HL-60 (cell line): ENCODE measurements at places on chromosomes 2 and 18.
A peak's percentile ranks its signal among the peaks of the same experiment; 100 is the strongest.

- DNase-seq, result peak; percentile 10
Measured at GRCh38 chr2:86330001-86330400, 7.4 kb downstream of the REEP1 start.

GRCh38 chr18:48839819-48840490, 110.8 kb downstream of the SMAD7 start:
- DNase-seq, result no peak

GRCh38 chr18:1452821-1453220, 548.1 kb downstream of the ADCYAP1 start:
- no peak for DNase-seq

- no peak for DNase-seq
Measured at GRCh38 chr2:3243804-3244203, 133.8 kb downstream of the EIPR1 start.

DNA sequence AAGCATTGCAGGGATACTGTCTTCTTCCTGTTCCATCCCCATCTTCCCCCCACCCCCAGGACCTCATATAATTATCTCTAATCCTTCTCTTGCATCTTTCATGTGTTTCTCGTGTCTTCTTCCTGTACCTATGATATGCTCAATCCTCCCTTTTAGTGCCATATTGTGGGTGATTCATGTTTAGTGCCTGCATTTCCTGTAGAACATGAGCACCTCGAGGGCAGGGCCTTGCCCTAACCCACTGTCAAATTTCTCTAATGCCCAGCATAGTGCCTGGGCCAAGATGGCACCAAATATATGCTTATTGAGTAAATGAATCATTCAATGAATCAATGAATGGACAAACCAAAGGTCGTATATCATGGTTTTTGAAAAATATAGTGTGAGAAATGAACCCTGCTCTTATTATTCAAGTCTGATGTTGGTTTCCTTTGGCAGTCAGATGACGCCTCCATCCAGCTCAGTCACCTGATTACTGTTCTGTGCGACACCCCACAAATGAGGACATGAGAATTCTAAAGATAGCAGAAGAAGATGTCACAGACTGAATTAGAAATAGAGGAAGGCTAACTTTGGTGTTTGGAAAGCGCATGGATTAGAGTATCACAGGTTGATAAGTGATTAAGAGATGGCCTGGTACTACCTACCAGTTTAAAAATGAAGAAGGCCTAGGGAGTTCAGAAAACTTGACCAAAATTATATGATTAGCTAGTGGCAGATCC, 278.4 kb downstream of the PRKCE start:
- DNase-seq, result no peak

- no peak for DNase-seq
Measured at GRCh38 chr2:103005393-103005792, 243.6 kb downstream of the TMEM182 start.

- no peak for DNase-seq
Measured at GRCh38 chr2:235640926-235641723, 147.3 kb downstream of the AGAP1 start.

- DNase-seq, result no peak
Measured at GRCh38 chr18:36420826-36421225, 123.3 kb downstream of the FHOD3 start.

DNA sequence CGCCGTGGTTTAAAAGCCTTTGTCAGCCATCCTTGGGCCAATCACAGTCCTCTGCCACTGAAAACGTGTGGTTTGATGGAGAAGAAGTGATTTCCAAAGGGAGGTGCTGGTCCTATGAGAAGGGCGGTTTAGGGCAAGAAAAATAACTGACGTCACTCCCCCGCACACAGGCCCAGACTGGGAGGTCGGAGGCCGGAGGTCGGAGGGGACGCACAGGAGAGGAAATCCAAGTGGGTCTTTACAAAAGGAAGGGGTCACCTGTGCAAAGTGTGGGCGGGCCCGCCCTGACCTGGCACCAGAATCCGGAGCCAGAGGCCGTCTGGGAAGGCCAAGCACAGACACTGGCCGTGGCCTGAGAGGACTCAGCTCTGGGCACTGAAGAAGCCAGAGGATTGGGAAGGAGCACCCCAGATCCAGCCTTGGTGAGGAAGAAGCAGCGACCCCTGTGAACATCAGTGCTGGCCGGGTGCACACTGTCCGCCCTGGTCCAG, 18.0 kb upstream of the KCNG2 start:
- DNase-seq, result no peak

DNA sequence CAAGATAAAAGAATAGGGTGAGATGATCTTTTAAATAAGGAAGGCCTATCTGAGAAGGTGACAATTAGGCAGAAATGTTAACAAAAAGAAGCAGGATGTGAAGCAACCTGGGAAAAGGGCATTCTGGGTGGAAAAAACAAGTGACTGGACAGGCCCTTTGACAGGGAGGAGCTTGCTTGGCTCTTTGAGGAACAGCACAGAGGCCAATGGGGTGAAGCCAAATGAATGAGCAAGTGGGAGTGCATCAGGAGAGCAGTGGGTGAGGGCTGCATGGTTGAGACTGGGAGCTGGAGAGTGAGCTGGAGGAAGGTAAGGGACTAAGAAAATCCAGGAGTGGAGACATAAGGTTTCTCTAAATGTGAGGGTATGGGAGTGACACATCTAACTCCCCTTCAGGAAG, 126.9 kb downstream of the TDRD15 start:
- DNase-seq, result no peak

DNA sequence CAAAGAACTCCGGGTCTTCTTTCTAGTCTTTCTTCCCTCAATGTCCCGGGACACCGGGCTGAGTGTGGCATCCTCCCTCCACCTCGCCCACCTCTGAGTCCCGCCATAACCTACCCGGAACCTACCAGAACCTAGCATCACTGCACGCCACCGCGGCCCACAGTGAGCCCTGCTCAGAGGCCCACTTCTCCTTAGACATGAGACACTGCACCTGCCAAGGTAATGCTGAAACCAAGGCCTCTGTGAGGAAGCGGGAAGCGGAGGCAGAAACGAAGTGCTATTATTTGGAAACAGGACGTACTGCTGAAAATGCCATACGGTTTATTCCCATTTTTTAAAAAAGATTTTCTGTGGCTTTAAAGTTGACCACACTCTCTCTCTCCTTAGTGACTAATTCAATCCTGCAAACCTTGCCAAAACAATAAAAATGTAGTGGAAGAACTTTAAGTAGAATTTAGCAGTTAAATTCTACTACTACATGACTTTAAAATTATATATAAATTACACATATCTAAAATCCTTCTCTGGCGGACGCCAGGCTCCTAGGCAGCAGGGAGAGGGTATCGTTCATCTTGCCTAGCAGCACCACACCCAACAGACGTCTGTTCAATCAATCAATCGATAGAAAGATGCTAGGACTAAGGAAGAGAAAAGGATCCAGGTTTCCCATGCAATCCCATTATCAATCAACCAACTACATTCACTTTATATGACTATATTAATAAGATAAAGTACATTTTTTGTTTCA, 82.0 kb downstream of the ZNF516 start:
- DNase-seq, result no peak

DNA sequence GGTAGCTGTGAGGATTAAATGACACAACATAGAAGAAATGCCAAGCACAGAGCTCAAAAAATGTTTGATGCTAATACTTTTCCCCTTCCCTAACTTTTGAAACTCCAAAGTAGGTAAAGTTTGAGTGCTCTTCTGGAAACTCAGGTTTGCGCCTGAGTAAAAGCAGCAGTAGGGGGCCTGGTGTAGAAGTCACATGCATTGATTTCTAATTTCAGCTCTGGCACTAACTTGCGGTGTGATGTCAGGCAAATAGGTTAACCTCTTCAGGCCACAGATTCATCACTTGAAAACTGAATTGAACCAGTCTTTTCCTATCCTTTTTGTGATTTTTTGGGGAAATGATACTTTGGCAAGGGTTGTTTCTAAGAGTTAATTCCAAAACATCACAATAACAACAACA, 27.2 kb downstream of the LHCGR start:
- no peak for DNase-seq

DNA sequence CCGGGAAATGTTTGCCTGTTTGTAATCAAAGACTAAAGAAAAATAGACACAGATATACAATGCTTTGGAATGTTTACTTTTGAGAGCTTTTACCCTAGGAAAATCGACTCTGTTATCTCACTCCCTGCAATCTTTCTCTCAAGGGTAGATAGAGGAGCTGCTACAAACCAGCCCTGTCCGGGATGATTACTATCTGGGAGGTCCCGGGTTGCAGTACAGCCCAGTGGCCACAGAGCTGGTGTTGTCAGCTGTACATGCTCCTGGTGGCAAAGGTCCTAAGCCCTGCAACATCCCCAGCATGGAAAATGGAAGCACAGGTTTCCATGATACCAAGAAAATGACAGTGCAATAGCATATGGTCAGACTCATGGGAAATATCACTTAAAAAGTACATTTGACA, 570.5 kb upstream of the SOX11 start:
- no peak for DNase-seq

GRCh38 chr2:71995067-71995665, 152.5 kb downstream of the CYP26B1 start:
- no peak for DNase-seq

GRCh38 chr2:100992262-100992661, 9.8 kb upstream of the RPL31 start:
- peak; percentile 13 for DNase-seq

DNA sequence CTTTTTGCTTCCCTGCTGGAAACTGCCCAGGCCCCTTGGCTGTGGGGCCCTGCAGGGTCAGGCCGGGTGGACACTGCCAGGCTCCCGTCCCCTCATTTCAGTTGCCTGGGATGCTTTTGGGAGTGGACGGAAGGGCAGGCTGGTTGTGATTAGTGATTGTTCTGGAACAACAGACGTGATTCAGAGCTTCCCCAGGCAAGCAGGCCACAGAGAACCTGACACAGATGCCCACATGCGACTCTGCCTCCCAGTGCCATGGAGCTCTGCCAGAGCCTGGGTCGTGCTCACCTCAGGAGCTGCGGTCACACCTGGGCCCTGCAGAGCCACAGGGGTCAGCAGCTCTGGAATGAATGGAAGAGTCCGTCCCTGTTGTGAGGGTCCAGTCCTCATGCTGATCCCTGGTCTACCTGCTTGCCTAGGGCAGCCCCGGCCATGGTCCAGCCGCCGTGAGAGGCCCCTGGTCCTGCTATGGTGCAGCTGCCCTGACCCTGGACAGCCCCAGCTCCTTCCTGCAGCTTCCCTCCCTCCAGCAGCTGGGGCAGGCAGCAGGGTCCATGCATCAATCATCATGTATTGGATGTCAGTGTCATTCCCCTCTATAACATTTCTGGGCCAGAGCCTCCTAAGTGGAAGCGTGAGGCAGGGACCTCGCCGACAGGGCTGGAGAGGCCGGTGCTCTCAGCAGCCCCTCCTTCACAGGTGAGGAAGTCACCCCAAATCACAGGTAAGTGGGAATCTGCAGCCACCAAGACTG, 518.6 kb upstream of the MYT1L start:
- no peak for DNase-seq

DNA sequence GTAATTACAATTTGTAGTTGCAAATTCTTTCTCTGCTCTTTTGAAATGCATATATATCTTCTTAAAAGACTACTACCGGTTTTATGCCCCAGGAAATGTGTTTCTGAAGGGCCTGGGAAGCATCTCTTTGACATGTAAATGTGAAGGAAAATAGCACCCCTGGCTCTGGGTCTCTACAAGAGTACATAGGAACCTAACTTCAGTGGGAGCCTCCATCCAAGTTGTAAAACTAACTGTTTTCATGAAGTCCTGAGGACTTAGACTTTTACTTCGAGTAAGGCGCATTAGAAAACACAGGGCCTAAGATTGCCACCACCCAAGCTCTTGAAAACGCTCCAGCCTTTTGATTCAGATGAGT, 99.4 kb downstream of the CBLN2 start:
- DNase-seq, result no peak

- DNase-seq, result no peak
Measured at GRCh38 chr2:225893151-225893550, 493.6 kb downstream of the NYAP2 start.

DNA sequence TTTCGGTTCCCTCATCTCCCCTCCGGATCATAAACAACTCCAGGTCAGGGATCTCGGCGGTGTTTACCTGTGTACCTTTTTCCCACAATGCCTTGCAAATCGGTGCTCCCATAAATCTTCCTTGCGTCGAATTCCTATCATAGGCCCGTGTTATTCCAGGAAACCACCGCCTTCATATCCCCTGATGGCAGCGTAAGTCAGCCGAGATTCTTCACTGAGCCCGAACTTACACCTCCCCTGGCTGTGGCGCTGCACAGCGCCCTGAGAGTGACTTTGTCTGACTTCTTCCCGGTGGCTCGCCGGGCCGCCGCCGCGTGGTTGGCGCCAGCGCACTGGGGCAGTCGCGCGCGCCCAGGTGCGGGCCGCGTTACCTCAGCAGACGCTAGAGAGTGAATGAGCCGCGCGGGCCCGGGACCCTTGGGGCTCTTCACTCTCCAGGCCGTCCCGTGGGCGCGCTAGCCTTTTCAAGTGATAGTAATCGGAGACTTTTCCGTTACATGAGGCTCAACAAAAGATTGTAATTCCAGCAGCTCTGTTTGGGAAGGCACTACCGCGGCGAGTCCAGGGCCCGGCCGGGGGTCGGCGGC, 101.6 kb downstream of the SPTBN1 start:
- DNase-seq, result no peak

DNA sequence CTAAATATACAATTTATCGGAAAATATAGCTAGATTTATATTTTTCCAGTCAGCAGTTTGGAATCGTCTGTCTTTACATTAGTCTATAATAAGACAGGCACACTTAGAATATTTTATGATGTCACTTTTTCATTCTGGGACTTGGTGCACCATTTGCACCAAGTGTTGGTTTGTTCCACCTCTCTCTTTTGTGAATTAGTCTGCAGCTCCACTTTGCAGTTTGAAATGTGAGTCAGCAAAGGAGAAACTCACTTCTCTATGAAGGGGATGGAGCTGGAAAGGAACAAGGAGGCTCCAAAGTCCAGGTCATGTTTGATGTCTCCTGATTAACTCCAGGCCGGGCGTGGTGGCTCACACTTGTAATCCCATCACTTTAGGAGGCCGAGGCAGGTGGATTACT, 63.8 kb upstream of the RTN4 start:
- DNase-seq, result no peak

- DNase-seq, result no peak
Measured at GRCh38 chr2:52220393-52220792, 1188.5 kb upstream of the NRXN1 start.

GRCh38 chr18:48138660-48139430, 208.4 kb upstream of the SMAD2 start:
- DNase-seq, result no peak

DNA sequence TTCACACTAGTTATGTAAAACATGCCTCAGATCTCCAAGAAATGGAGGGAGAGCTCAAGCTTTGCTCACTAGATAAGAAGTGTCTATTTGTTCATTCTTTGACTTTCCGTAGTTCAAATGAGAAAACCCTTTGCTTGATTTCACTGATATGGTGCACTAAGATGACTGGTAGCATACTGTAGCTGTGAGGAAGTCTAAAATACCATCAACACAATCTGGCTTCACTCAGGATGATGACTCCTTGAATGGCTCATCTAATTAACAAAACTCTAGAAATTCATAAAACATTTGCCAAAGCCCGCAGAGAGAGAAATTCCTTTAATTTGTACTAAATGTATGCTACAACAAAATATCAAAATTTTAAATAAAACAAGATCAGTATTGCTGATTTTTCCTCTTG, 152.8 kb upstream of the STK17B start:
- DNase-seq, result no peak

GRCh38 chr2:60410456-60411146, 142.9 kb downstream of the BCL11A start:
- DNase-seq, result no peak
